ENCODE measurements at places on chromosomes 11 and 22.

DNA sequence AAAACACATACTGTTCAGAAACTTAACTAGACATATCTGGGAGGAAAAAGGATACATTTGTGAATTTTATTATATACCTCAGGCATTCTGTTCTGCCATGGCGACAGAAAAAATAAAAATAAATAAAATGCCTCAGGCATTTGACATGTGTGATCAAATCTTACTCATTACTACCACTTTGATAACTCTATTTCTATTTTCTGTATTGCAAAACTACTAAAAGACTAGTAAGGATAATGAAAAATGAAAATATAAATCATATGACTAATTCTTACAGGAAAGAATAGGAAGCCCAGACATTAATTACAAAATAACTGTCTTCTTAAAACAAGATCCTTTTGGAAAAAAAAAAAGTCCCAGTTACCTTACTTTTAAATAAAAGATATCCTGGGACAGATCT is 5.3 kb downstream of the PICALM start:
- DNase-seq = no peak

DNA sequence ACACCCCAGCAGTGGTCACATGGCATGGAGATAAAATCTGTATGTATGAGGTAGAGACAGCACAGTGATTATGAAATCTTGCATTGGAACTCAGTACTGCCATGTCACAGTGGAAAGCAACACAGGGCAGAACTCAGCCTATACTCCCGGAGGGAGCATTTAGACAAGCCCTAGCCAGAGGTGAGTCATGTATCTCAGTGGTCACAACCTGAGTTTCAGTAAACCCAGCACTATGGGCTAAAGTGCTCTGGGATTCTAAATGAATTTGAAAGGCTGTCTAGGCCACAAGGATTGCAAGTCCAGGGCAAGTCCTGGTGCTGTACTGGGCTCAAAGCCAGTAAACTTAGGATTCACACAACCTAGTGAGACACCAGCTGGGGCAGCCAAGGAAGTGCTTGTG is 1717.1 kb upstream of the RAG2 start:
- DNase-seq = no peak

- no peak for DNase-seq
Measured at GRCh38 chr11:113392236-113392921, 4.8 kb downstream of the ANKK1 start.

DNA sequence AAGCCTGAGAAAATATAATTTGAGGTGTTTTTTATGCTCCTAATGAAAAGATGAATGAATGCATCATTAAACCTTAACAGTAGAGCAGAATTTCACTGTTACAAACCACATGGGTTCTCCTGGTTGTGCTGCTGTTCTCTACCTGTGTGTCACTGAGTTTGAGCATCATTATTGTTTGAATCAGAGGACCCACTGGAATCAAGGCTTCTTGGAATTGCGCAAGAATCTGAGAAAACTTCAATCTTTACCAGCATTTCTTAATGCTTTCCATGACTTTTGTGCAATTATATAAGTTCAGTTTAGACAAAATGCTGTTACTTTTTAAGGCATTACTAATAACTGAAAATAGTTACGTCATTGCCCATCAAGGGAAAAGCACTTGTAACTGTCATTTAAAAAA is 18.8 kb upstream of the RBX1 start:
- no peak for DNase-seq

- no peak for DNase-seq
Measured at GRCh38 chr11:60857378-60858232, 1.9 kb upstream of the PTGDR2 start.

DNA sequence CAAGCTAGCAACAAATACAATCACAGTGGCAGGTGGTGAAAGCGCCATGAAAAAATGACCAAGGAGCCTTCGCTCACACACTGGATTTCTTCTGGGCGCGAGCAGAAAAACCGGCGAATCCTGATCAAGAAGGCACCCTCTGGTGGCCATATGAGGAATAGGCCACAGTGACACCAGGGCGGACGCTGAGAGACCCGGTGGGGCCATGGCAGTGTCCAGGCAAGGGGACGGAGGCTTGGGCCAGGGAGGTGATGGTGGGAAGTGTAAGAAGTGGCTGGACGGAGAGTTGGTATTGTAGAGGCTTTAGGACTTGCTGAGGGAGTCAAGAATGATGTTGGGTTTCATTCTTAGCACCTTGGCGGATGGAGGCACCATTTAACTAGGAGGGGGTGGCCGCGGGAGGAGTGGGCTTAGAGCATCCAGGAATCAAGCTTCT is 16.9 kb upstream of the RAC2 start:
- peak; percentile 60 for DNase-seq

- DNase-seq = no peak
Measured at GRCh38 chr11:59865031-59865430, 1.3 kb downstream of the TCN1 start.

All from activated CD4-positive, alpha-beta T cell treated with anti-CD3 and anti-CD28 coated beads, Interleukin-2, amount 50 U/mL, for 1 hour (primary cell).